ENCODE measurements at places on chromosomes 1 and 21.

GRCh38 chr1:98143403-98143802 is 222.6 kb upstream of the DPYD start:
- no peak for DNase-seq

DNA sequence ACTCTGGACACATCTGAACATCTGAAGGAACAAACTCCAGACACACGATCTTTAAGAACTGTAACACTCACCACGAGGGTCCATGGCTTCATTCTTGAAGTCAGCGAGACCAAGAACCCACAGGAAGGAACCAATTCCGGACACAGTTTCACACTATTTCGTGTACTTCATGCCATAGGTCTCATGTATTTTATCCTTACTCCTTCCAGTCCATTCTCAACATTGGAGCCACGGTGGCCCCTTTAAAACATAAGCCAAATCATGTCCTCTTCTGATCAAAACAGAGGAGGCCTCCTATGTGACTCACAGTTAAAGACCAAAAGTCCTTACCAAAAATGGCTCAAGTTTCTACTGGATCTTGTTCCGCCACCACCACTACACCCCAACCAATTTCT is 29.8 kb upstream of the RCOR3 start:
- DNase-seq, result no peak

GRCh38 chr1:29379443-29380073 is 143.2 kb downstream of the PTPRU start:
- no peak for DNase-seq

DNA sequence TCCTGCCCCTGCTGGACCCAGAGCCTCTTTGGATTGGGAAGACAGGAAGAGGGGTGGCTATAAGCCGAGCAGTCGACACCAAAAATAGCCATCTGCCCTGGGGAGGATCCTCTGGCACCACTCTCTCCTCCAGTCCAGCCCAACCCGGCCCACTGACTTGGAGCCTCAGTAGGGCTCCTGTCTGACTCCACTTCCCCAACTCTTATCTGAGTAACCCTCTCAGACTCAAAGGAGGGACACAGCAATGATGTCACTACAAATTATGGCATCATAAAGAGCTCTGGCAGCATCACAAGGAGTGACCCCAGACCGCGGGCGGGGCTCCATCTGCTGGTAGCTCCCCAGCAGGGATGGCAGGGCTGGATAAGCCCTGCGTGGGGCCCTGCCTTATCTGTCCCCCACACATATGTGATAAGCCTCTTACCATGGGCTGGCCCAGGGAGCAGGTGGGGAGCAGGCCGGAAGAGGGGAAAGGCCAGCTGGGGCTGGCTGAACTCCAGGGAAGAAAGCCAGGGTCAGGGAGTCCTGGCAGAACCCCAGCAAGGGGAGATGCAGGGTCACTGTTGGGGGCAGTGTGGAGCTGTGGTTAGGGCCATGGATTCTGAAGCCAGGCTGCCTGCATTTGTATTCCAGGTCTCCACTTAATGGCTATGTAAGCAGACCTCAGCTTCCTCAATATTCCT is 4.6 kb upstream of the SLC6A9 start:
- DNase-seq, result no peak

DNA sequence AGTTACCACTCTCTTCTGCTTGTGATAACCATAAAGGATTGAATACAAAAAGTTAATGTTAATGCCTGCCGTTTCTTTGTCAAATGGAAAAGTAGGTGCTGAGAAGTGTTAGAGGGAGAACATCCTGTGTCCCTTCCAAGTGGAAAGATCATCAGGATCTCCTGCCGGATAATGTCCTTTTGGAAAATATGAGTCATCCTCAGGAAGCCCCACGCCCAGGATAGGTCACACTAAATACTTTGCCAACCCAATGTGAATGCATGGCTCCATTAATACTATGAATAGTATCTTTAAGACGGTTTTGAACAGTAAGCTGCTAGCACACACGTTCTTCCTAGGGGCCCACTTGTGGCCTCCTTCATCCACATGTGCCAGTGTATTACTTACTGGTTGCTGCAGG is 279.5 kb downstream of the ZNF326 start:
- no peak for DNase-seq

DNA sequence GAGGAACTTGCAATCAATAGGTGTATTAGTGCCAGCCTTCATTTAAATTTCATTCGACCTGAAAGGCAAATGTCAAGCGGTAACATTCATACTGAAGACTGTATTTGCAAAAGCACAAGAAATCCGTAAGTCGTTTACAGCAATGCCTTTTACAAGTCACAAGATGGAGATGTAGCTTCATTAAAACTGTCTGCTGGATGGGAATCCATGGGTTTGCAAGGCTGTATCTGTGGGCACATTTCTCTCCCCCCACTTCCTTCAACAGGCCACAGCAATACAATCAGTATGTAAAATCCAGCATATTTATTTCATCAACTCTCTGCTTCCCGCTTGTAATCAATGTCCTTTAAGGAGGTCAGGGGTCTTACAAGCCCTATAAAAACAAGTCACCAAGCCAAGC is 147.1 kb downstream of the SLC45A1 start:
- DNase-seq, result no peak

GRCh38 chr1:91075233-91076135 is 53.6 kb upstream of the ZNF644 start:
- no peak for DNase-seq

DNA sequence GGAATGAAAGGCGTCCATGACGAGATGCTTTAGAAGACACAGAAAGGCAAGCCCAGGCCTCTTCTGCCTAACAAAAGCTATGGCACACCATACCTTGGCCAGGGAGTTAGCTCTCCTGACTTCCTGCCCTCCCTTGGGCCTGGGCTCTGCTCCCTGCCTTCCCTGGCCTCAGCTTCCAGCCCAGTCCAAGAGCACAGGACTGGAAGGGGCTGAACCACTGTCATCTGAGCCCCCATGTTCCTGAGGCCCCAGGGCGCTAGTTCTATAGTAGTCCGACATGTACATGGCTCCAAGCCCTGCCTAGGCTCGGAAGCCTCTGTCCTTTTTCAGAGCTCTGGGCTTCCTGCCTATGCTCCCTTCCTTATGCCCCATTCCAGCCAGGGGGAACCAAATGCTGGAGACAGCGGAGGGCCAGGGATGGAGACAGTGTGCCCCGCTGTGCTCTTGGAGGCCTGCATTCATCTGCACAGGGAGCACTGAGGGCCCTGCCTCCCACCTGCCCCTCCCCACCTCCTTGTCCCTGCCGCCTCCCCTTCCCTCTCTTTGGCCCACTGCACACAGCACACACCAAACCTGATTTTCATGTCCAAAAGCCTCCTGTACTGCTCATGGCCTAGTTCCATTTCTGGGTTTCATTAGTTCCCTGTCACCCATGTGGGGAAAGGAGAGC is 240.1 kb downstream of the RHOU start:
- no peak for DNase-seq

GRCh38 chr1:37399205-37399604 is 75.2 kb upstream of the ZC3H12A start:
- no peak for DNase-seq

DNA sequence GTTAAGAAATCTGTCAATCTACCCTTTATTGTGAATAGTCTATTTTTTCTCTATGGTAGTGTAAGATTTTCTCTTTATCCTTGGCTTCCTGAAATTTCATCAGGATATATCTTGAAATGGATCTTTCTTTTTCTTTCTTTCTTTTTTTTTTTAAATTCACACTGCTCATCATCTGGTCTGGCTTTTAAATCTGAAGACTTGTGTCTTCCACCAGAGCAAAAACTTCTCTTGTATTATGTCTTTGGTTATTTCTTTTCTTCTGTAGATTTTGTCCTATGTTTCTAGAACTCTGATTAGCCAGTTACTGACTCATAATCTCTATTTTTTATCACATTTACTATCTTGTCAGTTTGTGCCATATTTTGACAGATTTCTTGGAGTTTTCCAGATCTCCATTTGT is 133.8 kb upstream of the LMO4 start:
- DNase-seq, result no peak

GRCh38 chr1:198088360-198089071 is 68.3 kb upstream of the NEK7 start:
- peak; percentile 25 for DNase-seq

- no peak for DNase-seq
Measured at GRCh38 chr1:187384504-187384903, 555.8 kb downstream of the PLA2G4A start.

- DNase-seq, result no peak
Measured at GRCh38 chr1:219621047-219621786, 8.3 kb upstream of the ZC3H11B start.

GRCh38 chr21:26115305-26115704 is 55.3 kb downstream of the APP start:
- no peak for DNase-seq

- no peak for DNase-seq
Measured at GRCh38 chr1:230408971-230409370, 17.2 kb downstream of the PGBD5 start.

DNA sequence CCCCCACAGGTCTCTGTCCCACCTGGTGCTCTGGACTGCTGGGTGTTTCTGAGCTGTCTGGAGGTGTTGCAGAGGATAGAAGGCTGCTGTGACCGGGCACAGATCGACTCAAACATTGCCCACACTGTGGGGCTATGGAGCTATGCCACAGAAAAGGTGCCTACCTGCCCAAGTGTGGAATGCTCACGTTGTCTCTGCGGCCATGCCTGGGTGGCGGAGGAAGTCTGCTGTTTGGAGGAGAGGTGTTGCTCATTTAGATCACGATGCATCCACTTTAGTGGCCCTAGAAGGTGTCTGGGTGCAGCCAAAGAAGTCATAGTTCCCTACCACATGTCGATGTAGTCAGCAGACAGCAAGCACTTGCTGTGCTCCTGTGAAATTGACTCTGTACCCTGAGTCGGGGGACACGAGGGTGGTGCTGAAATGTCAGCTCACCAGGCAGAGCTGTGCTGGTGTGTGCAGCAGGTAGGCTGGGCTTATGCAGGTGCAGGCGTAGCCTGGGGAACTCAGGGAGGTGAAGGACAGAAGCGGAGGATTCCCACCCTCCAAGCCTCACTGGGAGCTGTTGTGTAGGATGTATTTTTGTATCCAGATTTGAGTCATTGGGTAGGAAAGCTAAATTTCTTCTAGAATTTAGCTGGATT is 32.8 kb upstream of the PWP2 start:
- no peak for DNase-seq

DNA sequence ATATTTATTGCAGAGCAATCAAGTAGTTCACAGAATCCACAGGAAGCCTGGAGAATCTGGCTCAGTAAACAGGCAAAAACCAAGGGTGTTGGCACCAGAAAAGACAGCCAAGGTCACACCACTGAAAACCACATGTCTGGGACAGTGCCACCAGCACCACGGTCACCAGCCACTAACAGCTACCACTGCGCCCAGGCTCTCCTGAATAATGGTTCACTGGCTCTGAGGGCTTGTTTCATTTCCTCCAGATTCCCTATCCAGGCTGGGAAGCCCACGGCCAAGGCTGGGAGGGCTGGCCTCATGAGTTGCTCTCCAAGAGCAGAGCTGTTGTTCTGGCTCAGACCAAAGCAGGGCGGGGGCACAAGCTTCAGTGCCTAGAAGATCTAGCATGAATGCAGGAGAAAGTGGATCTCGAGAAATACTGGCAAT is 54.5 kb upstream of the PTGFRN start:
- no peak for DNase-seq

GRCh38 chr1:15455522-15455921 is 1.0 kb upstream of the CELA2A start:
- DNase-seq, result no peak

DNA sequence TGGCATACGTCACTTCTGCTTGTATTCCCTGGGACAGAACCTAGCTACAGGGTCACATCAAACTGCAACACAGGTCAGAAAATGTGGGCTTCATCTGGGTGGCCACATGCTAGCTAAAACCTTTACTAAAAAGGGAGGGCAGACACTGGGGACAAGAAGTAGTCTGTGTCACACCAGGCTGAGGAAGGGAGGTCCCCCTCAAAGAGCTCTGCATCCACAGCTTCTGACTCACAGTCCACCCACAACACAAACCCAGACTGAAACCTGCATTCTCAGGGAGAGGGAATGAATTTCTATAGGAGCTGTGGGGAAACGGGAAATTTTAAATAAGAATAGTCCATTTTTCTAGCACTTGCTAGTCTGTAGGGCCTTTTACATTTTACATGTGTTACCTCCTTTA is 16.2 kb downstream of the OLIG2 start:
- DNase-seq, result no peak

DNA sequence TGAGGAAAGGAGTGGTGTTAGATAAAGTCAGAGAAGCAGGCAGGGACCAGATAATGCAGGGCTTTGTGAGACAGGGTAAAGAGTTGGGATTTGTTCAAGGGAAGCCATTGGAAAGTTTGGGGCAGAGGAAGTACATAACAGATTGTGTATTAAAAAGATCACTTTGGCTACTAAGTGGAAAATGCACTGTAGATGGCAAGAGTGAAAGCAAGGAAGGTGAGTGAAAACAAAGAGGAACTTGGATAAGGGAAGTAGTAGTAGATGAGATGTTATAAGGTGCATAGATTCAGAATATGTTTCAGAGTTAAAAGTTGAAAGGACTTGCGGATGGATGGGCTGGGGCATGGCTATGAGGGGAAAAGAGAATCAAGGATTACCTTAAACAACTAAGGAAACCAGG is 17.4 kb downstream of the MRPL39 start:
- no peak for DNase-seq

DNA sequence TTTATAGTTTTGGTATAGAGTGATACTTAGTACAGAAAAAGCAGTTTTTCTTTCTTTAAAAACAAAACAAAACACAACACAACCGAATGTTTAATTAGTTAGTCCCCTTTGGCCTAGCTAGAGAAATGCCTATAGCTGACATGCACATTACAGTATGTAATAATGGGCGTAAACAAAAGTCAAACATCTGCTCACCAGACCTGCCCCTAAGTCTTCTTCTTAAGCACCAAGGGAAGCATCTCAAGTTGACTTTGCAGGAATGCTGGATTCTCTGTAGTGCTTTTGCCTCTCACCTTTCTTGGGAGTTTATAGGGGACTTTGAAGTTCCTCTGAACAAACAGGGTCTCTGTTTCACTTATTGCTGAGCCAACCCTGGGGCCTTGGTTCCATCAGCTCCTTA is 143.7 kb downstream of the TM2D1 start:
- DNase-seq, result no peak

GRCh38 chr1:233651061-233651460 is 37.2 kb downstream of the KCNK1 start:
- no peak for DNase-seq

GRCh38 chr1:41360786-41361494 is at the start of gene FOXO6:
TSS of gene FOXO6 (plus strand) at chr1:41361434.
- DNase-seq, result peak; percentile 93

GRCh38 chr21:42531771-42532170 is 18.1 kb downstream of the SLC37A1 start:
- no peak for DNase-seq

DNA sequence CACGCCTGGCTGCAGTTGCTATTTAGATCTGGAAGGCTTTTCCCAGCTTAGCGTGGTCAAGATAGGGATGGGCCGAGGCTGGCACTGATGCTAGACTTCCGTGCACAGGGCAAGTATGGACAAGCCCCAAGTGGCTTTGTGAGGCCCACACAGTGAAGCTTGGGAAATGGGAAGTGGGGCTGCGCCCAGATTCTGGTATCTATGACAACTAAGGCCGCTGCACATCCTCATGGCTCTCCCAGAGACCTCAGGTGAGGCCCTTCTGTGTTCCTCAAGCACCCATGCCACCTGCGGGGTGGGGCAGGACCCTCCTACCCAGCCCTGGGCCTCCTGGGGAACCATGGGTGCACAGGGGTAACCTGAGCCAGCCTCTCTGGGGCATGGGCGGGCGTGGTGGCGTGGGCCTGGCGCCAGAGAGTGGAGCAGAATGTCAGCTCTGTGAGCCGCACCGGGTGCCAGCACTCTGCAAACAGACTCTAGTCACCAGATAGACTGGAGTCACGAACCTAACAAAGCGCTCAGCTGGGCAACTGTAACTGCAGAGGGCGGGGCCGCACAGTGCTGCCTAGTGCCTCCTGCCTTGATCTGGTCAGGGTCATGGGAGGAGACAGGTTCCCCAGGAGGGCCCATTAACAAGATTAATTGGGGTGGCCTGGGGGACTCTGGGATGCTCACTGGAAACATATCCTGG is 46.4 kb downstream of the ELF3 start:
- no peak for DNase-seq

Measured in naive B cell (primary cell).